ENCODE measurements at places on chromosomes 12 and 14. TPM values are rescaled to one million over a fixed set of nuclear protein-coding genes. Genes with fewer than 3 reads are reported as not detected.

- DNase-seq: no peak
- no peaks in the 10 kb centered on the region for H3K27me3 ChIP-seq
- H3K4me3 ChIP-seq: no peak overlapping the region
- no peaks in the 10 kb centered on the region for H3K36me3 ChIP-seq
Measured at GRCh38 chr14:54967496-54967895, 59.4 kb downstream of the WDHD1 start.

DNA sequence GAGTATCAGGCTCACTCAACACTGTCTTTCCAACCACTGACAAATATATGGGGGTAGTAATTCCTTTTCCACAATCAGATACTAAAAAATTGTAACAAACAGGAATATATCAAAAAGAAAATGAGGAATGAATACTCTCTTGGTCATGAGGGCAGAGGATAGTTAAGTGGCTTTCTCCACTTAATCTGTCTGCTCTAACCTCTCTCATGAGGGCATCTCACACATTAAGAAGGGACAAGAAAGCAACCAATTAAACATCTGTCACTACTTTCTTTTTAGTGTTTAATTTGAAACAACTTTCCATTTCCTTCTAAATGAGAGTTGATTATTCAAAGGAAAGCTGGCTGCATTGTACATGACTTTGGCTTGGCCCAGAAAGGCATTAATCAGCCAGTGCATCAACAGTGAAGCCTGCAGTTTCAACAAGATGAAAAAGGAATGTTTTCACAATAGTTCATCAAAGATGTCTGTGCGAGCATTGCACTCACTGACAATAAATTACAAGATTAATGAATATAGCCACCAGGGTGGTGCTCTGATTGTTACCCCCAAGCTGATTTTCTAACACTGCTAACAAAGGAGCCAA, 142.0 kb downstream of the SEC23A start:
- H3K36me3 ChIP-seq: no peaks in the 10 kb centered on the region
- H3K27me3 ChIP-seq: peaks cover 6% of the 10 kb centered on the region
- no peaks in the 10 kb centered on the region for H3K4me1 ChIP-seq
- H3K27ac ChIP-seq: no peak overlapping the region
- no peak for DNase-seq

- no peak for DNase-seq
- H3K4me3 ChIP-seq: no peak overlapping the region
- H3K4me1 ChIP-seq: no peaks in the 10 kb centered on the region
- H3K36me3 ChIP-seq: no peaks in the 10 kb centered on the region
- H3K27me3 ChIP-seq: no peaks in the 10 kb centered on the region
Measured at GRCh38 chr12:83113945-83114344, 427.2 kb downstream of the TMTC2 start.

DNA sequence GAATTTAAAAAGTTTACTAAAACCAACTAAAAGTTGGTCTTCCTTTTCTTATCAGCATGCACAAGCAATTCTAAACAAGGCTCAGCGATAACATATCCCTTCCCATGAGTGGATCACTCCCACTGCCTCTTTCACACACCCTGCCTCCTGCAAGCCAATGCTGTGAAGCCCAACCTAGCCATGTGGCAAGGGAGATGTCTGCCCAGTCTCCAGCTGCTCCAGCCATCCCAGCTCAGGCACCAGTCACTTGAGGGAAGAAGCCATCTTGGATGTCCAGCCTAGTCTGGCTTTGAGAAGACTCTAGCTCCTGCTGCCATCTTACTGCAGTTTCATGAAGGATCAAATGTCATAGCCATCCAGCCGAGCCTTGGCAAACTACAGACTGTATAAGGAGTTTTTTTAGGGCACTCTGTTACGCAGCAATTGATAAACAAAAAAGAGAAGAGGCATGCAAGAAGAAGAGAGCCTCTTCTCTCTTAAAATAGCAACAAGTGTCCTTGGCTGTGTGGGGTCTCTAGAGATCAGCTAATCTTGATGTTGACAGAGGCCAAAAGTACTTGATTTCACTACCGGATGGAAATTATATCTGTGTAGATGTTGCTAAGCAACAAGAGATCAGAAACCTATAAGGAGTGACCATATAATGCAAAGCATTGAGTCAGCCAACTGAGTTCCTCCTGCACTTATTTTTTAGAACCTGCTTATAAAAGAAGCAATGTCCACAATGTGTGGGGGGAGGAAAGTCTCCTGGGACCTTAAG, 108.9 kb downstream of the PTCSC3 start:
- H3K4me1 ChIP-seq: no peaks in the 10 kb centered on the region
- peaks cover 8% of the 10 kb centered on the region for H3K27me3 ChIP-seq
- DNase-seq: no peak
- H3K36me3 ChIP-seq: no peaks in the 10 kb centered on the region

- no peak overlapping the region for H3K4me3 ChIP-seq
- no peaks in the 10 kb centered on the region for H3K27me3 ChIP-seq
- peaks cover 13% of the 10 kb centered on the region for H3K36me3 ChIP-seq
Measured at GRCh38 chr14:70921669-70922068, 14.4 kb downstream of the PCNX1 start.

The BCL11B gene
- polyA plus RNA-seq: 9.5 TPM

- peaks cover 7% of the 10 kb centered on the region for H3K4me1 ChIP-seq
- peaks cover 6% of the 10 kb centered on the region for H3K36me3 ChIP-seq
- no peak overlapping the region for H3K27ac ChIP-seq
- H3K4me3 ChIP-seq: no peak overlapping the region
- H3K27me3 ChIP-seq: peaks cover 30% of the 10 kb centered on the region
Measured at GRCh38 chr14:100827101-100828021, 1.4 kb downstream of the MEG3 start.

The NFATC4 gene
- polyA plus RNA-seq: not detected

- no peak overlapping the region for H3K4me3 ChIP-seq
- no peaks in the 10 kb centered on the region for H3K4me1 ChIP-seq
- no peak for DNase-seq
- no peak overlapping the region for H3K27ac ChIP-seq
- H3K36me3 ChIP-seq: no peaks in the 10 kb centered on the region
- H3K27me3 ChIP-seq: peaks cover 3% of the 10 kb centered on the region
Measured at GRCh38 chr14:94501588-94502516, 7.4 kb downstream of the SERPINA12 start.

DNA sequence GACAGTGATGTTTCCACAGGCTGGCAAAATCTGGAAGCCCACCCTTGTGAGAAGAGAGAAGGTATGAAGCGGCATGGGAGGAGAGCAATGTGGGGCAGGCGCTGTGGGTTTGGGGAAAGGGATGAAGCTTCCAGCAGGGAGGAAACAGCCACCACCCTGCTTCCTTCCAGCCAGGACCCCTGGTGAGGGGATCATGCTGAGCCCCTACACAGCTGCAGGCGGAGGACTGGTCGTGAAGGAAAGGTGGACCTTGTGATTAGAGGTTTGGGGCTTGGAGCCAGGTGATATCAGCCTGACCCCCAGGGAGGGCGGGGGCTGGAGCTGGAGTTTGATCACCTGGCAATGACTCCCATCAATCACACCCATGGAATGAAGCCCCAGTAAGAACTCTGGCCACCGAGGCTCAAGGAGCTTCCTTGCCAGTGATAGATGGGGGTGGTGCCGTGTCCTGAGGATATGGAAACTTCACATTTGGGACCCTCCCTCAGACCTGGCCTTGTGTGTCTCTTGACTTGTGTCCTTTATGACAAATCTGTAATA, 48.6 kb downstream of the RIMBP2 start:
- peaks cover 5% of the 10 kb centered on the region for H3K27me3 ChIP-seq
- no peaks in the 10 kb centered on the region for H3K4me1 ChIP-seq
- no peak overlapping the region for H3K4me3 ChIP-seq
- peaks cover 13% of the 10 kb centered on the region for H3K36me3 ChIP-seq
- no peak for DNase-seq

DNA sequence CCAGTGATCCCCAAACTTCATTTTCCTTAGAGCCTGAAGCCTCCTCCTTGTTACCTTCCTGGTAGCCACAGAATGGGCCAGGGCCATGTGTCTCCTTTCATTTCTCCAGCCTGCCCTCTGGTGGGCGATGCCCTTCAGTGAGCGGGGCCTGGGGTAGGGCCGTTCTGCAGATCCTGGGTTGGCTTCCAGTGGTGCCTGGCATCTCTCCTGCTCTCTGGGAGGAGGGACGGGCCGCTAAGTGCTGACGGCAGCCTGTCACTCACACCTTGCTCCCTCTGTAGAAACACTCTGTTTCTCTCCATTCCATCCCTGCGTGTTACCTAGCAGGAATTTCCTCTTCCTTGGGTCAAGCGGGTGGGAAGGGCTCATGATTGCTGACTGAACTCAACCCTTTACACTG, 232.1 kb downstream of the CACNA1C start:
- no peak overlapping the region for H3K27ac ChIP-seq
- no peak for DNase-seq
- H3K36me3 ChIP-seq: no peaks in the 10 kb centered on the region

GRCh38 chr12:21656905-21657325, 727 bp downstream of the LDHB start:
- peak overlapping the region; percentile 99 for H3K27ac ChIP-seq
- H3K4me3 ChIP-seq: peak overlapping the region; percentile 97
- peaks cover 13% of the 10 kb centered on the region for H3K36me3 ChIP-seq
- no peaks in the 10 kb centered on the region for H3K27me3 ChIP-seq
- peaks cover 61% of the 10 kb centered on the region for H3K4me1 ChIP-seq

GRCh38 chr12:95790917-95791849, 619 bp upstream of the NTN4 start:
- peak overlapping the region; percentile 84 for H3K4me3 ChIP-seq
- peaks cover 43% of the 10 kb centered on the region for H3K27me3 ChIP-seq
- DNase-seq: peak; percentile 2
- H3K36me3 ChIP-seq: peaks cover 3% of the 10 kb centered on the region
- peak overlapping the region; percentile 38 for H3K27ac ChIP-seq
- H3K4me1 ChIP-seq: peaks cover 18% of the 10 kb centered on the region

The DHRS2 gene
- not detected for polyA plus RNA-seq

The RPGRIP1 gene
- 0.09 TPM for polyA plus RNA-seq

GRCh38 chr14:105682956-105683570, 156.7 kb downstream of the TMEM121 start:
- H3K27ac ChIP-seq: no peak overlapping the region
- no peaks in the 10 kb centered on the region for H3K27me3 ChIP-seq
- no peaks in the 10 kb centered on the region for H3K36me3 ChIP-seq
- no peak for DNase-seq

- DNase-seq: no peak
- peaks cover 8% of the 10 kb centered on the region for H3K27me3 ChIP-seq
- peaks cover 2% of the 10 kb centered on the region for H3K4me1 ChIP-seq
- no peaks in the 10 kb centered on the region for H3K36me3 ChIP-seq
- H3K27ac ChIP-seq: no peak overlapping the region
Measured at GRCh38 chr12:101078536-101079285, 131.3 kb downstream of the SLC5A8 start.

DNA sequence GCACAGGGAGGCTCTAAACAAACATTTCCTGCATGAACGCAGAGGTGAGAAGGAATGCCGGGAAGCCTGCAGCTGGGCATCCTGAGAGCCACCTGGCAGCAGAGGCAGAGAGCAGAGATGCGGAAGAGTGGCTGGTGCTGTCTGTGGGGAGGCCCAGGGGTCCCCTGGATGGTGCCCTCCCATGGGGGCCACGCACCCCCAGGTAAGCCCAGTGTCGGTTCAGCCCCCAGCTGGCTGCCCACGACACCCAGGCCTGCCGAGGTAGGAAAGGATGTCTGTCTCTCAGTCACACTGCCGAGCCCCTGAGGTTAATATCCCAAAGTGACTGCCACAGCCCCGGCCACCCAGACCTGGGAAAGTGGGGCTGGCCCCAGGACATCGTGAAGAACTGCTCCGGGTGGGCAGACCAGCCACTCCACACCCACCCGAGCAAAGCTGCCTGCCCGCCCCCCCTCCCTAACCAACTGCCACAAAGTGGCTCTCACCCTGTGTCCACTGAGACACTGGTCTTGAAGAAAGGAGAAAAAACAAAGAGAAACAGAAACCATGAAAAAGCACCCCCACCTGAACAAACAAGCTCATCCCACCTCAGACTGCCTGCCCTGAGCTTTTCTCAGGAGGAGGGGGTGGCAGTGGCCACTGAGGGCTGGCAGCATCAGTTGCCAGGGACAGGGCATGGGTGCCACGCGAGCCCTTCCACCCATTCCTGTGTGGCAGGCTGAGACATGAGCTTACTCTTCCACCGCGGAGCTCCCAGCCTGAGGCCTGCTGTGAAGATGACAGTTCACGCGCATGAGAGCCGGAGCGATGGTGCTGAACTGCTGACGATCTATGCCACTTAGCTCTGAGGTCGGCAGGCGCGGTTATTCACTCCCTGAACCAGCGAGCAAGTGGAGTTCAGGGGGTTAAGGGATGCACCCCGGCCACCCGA, 40.8 kb downstream of the CCDC88C start:
- H3K4me3 ChIP-seq: peak overlapping the region; percentile 86
- H3K27ac ChIP-seq: peak overlapping the region; percentile 93
- peaks cover 99% of the 10 kb centered on the region for H3K4me1 ChIP-seq
- no peaks in the 10 kb centered on the region for H3K27me3 ChIP-seq

The RNASE7 gene
- polyA plus RNA-seq: not detected

GRCh38 chr12:93183940-93184671, 193.6 kb upstream of the NUDT4 start:
- H3K27me3 ChIP-seq: no peaks in the 10 kb centered on the region
- H3K36me3 ChIP-seq: no peaks in the 10 kb centered on the region
- H3K4me1 ChIP-seq: peaks cover 5% of the 10 kb centered on the region
- no peak for DNase-seq

The GUCY2C gene
- polyA plus RNA-seq: not detected

The LRRC43 gene
- polyA plus RNA-seq: not detected

The DHH gene
- not detected for polyA plus RNA-seq

The OAS1 gene
- 9.0 TPM for polyA plus RNA-seq

The SVOP gene
- not detected for polyA plus RNA-seq

DNA sequence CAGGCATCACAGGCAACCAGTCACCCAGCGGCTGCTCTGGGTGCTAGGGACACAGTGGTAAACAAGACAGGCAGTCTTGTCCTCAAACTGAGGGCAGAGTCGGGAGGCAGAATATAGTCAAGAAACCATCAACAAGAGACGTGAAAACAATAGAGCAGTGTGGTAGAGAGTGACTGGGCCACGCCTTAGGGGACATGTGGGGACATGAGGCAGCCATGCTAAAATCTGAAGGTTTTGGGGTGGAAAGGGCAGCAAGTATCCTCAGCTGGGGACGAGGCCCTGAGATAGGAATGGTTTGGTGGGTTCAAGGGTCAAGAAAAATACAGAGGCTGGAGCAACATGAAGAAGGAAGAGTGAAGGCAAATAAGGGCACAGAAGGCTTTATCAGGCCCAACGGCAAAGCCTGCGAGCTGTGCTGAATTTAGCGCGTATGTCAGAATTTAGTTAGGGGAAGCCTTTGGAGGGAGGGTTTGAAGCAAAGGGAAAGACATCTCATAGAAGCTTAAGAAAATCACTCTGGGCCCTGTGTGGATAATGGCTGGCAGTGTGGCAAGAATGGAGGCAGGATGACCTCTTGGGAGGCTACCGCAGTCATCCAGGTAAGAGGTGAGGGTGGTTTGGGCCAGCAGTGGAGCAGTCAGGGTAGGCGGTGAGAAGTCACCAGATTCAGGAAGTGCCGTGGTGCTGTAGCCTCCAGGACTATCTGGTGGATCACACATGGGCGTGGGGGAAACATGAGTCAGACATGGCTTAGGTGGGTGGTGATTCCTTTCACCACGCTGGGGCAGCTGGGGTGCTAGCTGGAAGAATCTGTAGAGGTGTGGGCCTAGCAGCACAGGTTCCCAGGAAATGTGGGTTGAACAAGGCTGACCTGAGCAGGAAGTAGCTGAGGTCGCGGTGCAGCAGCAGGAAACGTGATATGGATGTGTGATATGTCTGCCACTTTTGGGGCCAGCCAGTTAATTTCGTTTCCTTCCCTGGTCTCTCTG, 3.0 kb downstream of the EVL start:
- peaks cover 85% of the 10 kb centered on the region for H3K4me1 ChIP-seq
- no peaks in the 10 kb centered on the region for H3K27me3 ChIP-seq
- H3K27ac ChIP-seq: peak overlapping the region; percentile 99

The ASB2 gene
- not detected for polyA plus RNA-seq
